ENCODE measurements at places on chromosomes 16 and 17. TPM values are rescaled to one million over a fixed set of nuclear protein-coding genes. Genes with fewer than 3 reads are reported as not detected.

DNA sequence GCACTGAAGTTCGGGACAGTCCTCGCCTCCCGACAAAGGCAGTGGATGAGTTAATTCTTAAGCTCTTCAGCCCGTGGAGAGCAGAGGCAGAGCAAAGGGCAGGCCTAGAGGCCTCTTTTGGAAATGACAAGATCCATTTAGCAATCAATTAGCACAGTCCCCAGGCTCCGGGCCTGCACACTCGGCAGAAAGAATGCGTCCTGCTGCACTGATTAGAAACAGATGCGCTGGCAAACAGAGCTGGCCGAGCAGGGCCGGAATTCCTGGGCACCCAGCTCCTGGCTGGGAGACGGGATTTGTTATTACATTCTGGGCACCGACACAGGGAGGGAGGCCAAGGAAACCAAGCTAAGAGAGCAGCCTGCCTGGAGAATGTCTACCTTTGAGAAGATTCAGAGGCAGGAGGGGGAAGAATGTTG lies 162.9 kb downstream of the COPRS start:
- peak; percentile 83 for DNase-seq

- no peak for DNase-seq
Measured at GRCh38 chr16:49338611-49339265, 34.9 kb upstream of the C16orf78 start.

- no peak for DNase-seq
Measured at GRCh38 chr16:27994686-27995085, 68.8 kb downstream of the GSG1L start.

DNA sequence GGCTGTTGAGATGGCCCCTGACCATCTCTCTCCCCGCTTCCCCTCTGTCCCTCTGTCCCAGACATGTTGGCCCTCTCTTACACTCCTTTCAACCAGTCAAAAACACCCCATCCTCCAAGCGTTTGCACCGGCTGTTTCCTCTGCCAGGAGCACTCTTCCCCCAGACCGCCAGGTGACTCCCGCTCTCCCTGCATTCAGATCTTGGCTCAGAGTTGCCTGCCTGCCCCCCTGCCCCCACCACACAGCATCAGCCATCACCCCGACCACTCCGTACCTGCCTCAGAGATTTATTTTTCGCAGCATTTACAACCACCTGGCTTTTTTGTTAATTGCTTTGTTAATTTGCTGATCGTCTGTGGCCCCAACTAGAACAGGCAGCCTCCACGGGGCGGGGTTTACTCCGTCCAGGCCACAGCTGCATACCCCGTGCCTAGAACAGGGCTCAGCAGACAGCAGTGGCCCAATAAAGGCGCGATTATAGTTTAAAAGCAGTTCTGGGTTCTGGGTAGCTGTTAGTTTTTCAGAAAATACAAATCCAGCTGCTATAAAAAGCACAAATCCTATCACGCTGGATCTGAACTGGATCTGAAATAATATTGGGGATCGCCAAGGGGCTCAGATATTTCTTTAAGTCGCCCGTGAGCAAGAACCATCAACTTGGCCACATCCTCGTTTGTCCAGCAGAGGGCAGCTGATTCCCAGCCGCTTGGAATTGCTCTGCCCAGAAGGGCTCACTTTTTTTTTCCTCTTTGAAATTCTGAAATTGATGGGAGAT lies 173.6 kb downstream of the IRF8 start:
- peak; percentile 73 for DNase-seq

The MMP28 gene
- total RNA-seq = 0.57 TPM

DNA sequence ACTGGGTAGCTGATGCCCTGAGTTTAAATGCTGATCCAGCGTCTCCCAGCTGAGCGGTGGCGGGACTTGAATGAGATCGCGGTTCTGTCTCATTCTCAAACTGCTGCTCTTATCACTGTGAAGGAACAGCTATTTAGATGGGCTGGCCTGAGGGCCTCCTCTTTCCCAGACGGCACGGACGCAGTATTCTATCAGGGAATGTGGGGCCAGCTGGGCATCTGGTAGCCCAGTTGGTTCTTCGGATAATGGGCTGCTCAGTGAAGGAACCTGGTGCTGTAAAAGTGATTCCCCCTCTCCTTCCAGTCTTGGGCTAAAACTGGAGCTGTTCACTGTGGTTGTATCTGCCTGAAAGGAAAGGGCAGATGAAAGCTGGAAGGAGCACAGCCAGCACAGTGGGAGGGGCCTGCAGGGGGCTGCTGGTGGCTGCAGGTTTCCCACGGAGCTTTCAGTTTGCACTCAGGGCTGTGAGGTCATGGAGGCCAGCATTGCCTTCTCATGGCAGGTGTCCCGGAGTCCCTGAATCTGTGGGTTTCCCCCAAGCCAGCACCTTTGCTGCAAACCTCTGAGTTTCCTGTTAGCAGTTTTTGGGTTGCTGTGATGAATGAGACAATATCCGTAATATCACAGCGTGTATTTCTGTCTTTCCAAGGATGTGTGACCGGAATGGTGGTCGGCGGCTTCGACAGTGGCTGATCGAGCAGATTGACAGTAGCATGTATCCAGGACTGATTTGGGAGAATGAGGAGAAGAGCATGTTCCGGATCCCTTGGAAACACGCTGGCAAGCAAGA lies 3.6 kb downstream of the IRF8 start:
- no peak for DNase-seq

DNA sequence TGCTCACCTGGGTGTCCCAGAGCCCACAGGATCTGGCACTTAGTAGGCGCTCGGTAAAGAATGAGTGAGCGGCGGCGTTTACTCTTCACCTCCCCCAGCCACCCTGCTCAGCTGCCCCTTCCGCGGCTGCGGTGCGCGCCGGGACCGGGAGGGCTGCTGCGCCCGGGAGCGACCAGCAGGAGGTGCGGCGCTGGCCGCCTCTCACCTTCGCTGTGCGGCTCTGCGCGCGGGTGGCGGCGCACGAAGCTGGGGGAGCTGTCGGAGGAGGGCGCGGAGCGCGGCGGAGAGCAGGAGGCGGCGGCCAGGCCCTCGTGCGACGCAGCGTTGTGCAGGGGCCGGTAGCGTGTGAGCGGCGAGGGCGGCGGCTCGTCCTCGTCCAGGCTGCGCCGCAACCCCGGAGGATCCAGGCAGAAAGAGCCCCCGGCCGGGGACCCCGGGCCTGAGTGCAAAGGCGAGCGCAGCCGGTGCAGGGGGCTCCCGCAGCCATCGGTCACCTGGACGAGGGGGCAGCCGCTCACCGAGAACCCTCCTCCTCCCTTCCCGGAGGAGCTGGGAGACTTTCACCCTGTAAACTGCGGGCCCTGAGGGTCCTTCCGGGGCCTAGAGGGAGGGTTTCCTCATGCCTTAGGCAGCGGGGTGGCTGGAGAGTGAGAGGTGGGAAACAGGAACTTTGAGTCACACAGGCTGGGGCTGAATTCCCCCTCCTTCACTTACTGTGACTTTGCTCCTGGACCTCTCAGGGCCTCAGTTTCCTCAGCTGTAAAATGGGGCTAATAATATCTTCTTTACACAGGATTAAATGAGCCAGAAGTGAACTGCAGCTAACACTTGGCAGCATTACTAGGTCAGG lies 12.5 kb downstream of the SAMD14 start:
- no peak for DNase-seq

GRCh38 chr17:81400154-81400977 lies 5.1 kb downstream of the BAHCC1 start:
- no peak for DNase-seq

DNA sequence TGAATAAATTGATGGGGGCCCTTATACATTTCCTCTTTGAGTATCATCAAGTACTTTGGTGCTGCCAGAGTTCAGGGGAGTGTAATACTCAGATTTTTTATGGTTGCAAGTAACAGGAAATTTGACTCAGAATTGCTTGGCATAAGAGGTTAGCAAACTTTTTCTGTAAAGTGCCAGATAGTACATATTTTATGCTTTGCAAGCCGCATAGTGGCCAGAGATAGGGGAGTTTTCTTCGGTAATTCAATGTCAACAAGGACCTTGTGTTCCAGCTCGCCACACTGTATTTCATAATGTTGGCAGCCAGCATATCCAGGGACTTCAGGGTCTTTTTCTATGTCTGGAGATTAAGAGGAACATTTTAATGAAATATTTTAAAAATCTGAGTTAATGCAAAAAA lies 51.0 kb upstream of the MARCHF10 start:
- DNase-seq = no peak

GRCh38 chr17:57295526-57296023 lies 39.3 kb downstream of the MSI2 start:
- DNase-seq = peak; percentile 65

DNA sequence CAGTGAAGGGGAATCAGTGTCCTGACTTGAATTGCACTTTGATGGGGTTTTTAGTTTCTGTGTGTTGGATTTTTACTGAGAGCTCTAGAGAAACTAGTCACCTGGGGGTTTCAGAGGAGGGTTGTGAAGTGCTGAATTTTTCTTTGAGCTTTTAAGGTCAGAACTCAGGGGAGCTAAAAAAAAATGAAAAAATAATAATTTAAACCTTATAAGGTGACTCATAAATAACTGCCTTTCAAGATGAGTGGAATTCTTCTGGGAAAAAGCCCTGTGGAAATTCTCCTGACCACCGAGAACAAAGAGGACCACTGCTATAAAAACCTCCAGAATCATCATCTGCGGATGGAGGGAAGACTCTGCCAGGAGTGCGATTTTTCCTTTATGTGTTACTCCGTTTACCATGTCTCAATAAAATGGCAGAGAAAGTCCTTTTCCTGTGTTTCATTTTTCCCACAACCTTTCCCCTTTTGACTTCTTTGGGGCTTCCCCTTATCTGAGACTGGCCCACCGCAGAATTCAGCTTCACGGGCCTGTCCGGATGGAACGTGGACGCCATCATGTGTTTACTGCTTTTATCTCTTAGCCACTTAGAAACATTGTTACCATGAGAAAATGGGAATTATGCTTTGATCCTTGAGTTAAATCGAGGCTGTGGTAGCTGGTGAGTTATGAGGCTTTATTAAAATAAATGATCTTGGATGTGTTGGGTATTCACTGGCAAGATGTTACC lies 39.7 kb downstream of the RPTOR start:
- no peak for DNase-seq

DNA sequence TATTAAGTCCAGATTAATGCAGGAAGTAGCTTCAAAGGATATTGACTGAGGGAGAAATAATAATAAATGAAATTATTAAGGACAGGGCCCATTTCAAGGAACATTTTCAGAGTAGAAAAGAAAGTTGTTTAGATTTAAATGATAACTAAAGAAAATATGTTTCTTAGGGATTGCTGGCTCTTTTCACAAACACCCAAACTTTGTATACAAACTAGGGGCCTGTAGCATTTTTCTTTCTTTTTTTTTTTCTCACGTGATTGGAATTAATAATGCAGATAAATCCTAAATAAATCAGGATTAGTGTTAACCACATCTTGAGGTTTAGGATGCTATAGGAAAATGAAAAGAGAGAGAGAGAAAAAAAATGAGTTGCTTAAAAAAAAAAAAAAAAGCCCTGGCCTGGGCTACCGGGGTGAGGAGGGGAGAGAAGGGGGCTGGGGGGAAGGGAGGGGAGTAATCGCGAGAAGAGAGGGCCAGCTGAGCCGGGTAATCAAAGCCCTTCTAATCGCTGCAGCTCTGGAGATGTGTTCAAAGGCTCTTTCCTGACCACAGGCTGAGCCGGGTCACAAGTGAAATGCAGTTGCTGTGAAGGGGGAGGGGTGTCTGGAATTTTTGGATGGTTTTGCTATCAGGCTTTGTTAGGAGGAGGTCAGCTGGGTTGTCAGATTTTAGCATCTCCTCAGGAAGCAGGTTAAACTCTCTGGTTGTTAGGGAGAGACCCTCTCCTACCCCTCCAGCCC lies 104.6 kb upstream of the ZFHX3 start:
- no peak for DNase-seq

DNA sequence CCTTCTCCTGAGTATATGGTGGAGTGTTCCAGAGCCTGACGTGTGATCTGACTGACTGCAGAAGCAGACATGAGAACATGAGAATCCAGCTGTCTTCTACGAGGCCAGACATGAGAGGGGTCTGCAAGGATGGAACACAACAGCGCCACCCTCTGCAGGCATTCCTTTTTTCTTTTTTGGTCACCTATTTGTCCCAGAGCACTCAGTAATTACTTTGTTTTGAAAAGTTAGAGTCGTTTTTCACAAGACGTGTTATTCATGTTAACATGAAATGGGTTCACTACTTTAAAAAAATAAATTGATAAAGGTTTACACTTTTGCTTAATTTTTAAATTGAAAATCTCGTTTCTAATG lies 43.8 kb upstream of the ATP2A3 start:
- no peak for DNase-seq

GRCh38 chr16:87306516-87306915 lies 10.7 kb downstream of the C16orf95 start:
- DNase-seq = no peak

Data from A172 (cell line).